CD4-positive, alpha-beta T cell treated with Interleukin-17A for 1 hour (primary cell): ENCODE measurements at places on chromosomes 16 and 17.

DNA sequence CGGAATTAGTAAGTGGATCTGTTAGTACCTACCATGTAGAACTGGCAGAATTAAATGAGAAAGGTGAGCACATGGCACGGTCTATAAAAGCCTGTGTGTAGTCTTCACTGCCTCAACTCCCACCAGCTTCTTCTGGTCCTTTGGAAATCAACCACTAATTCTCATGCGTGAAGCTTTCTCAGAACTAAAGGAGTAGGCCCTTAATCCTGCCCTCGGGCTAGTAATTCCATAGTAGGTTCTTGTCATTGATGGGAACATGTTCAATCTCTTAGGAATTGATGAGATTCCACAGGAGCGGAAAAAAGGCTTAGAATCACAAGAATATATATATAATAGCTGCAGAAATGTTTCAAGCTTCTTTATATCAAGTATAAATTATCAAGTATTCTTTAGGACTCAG is 21.7 kb downstream of the CDR2 start:
- DNase-seq = no peak

DNA sequence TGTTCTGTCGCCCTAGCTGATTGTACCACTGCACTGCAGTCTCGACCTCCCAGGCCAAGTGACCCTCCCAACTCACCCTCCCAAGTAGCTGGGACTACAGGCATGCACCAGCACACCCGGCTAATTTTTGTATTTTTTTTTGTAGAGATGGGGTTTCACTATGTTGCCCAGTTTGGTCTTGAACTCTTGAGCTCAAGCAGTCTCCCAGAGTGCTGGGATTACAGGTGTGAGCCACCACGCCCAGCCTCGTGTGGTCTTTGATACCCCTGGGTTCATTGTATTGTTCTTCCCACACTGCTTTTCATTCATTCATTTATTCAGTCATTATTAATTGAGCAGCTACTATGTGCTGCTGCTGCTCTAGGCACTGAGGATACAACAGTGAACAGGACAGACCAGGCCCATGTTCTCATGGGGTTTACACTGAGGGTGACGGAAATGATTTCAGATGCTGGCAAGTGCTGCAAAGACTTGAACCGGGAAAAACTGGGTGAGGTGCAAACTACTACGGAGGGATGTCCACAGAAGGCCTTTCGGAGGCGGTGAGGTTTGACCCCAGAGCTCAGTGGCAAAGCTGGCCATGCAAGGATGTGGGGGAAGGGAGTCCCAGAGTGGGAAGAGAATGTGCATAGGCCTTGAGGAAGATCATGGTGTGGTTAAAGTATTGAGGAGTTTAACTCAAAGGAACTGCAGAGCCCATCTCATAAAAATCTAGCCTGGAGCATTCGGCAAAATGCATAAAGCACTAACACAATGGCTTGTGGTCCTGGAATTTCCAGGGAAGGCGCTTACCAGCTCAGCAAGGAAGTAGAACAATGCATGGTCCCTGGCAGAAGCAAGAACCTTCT is 10.9 kb downstream of the ABCC1 start:
- peak; percentile 27 for DNase-seq

DNA sequence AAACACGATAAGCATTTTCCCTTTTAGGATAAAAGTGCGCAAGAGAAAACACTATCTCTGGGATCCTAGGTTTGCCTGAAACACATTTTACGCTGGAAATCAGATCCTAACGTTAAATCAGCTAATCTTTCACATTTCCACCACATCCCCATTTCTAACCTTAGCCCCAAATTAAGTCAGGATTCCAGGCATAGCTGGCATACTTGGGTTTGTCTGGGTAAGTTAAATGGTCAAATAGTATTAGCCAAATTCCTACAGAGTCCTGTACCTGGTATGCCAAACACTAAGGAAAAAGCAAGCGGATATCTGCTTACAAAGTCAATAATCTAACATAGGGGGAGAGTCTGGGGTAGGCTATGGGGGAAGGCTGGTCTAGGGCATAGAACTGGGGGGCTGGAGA is 557.4 kb upstream of the ZFHX3 start:
- DNase-seq = no peak

GRCh38 chr16:27284865-27285675 is 16.5 kb upstream of the NSMCE1 start:
- DNase-seq = no peak

DNA sequence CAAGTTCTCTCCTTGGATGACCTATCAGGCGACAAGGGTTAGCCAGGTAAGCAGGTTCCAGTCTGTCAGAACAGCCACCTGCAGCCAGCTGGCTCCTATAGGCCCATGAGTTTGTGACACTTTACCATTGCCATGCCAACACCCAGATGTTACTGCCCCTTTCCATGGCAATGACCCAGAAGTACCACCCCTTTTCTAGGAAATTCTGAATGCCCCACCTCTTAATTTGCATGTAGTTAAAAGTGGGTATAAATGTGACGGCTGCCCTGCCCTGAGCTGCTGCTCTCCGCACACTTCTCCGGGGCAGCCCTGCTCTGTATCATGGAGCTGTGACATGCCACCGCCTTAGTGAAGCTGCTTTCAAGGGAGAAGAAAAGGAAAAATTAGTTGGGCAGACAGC is 10.0 kb upstream of the SECTM1 start:
- no peak for DNase-seq

DNA sequence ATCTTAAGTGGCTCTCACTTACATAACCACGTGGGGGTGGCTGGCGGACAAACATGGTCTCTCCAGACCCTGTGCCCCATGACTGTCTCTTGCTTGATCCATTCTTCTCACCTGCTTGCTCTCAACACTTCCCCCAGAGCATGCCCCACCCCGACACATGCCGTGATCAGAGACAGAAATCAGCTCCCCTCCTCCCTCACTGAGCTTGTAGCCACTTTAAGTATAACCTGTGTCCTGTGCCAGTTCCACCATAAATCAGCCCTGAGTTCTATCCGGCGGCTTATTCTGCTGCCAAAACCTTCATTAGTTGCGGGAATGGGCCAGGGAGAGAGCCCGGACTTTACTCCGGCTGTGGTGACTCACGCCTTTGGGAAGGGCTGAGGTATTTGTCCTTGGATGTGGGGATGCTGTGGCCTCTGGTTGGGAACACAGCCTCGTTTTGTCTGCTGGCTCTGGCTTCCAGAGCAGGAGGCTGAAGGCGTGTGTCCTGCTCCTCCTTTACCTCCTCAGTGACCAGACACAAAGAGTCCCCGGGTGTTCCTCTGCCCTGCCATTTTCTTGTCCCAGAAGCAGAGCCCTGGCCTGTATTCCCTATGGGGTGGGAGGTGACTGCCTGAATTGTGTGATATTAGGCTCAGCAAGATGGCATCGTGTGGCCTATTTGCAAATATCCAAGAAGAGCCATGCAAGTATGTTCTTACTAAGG is 21.1 kb downstream of the ANKRD40 start:
- DNase-seq = no peak

GRCh38 chr16:55144651-55145050 is 179.4 kb upstream of the IRX6 start:
- no peak for DNase-seq
